ENCODE measurements at places on chromosomes 5 and 9. TPM values are rescaled to one million over a fixed set of nuclear protein-coding genes. Genes with fewer than 3 reads are reported as not detected.

GRCh38 chr5:130616161-130616560 is 548.9 kb downstream of the HINT1 start:
- DNase-seq = no peak

- DNase-seq = no peak
Measured at GRCh38 chr5:58037899-58038298, 422.0 kb downstream of the PLK2 start.

GPRIN1 gene
- 1.7 TPM for total RNA-seq

FOXE1 gene
- total RNA-seq = 2.8 TPM

SLC6A3 gene
- total RNA-seq = 0.16 TPM

Measured in suprapubic skin (tissue), 4 donors.